ENCODE measurements at places on chromosomes 1 and 21.

DNA sequence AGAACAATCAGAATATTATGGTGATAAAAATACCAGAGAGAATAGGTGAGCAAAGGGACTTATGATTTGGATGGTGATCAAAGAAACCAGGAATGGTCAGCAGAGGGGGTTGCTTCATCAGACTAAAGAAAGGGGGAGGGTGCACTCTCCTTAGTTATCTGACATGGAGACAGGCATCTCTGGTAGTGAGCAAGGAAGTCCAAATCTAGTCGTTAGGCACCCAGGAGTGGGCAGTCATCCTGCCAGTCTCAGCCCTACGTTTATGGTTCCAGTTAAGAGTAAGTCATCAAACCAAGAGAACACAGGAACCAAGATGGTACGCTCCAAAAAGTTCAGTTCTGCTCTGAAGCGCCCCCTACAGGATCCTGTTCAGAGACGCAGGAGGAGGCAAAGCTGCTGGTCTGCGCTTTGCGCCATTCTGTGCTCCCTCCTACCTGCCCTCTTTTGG is 28.6 kb downstream of the EBNA1BP2 start:
- no peak for DNase-seq

DNA sequence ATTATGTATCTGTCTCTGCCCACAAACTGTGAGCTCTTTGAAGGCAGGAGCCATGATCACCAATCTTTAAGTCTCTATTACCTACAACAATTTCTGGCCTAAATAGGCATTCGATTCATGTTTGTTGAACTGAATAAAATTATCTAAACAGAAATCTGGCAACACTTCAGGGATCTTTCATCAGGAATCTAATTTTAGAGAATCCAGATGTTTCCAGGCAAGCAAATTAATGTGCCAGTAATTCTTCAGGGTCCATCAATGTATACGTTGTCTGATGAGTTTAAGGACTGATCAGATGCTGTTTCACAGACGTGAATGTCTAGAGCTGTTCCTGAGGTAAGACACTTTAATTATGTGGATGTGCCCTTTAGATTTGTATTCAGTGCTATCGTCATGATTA is 524.4 kb downstream of the PTPRC start:
- no peak for DNase-seq

- DNase-seq, result peak; percentile 91
These were observed 154.4 kb downstream of the PLPP3 start for GRCh38 chr1:56424744-56425493.

DNA sequence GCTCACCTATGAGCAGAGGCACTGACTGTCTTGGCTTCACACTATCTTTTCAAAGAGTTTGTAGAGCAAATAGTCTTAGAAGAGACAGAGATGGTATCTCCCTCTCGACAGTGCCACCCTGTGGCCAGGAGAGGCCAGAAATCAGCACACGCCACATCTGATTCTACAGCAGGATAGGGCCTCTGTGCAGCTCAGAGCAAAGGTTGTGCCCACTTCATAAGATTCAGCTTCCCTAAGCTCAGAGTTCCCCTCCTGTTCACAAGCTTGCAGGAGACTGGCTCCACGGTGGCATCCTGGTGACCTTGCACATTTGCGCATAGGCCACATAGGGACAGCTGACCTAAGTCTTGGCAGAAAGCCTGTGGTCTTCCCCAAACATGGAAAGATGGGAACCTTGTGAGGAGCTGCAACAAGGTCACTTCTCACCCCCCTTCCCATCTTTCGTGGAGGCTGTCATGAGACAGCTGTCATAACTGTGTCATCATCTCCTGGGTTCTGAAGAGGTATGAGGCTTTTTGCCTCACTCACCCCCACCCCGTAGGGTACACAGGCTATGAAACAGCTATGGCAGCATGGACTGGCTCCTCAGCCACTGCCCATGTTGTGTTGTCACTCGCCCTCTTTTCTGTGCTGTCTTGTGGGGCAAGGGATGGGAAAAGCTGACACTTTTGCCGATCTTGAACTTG is 3.0 kb downstream of the ITLN2 start:
- DNase-seq, result peak; percentile 69

- no peak for DNase-seq
These were observed 987 bp downstream of the DYNLT4 start for GRCh38 chr1:44806025-44806703.

DNA sequence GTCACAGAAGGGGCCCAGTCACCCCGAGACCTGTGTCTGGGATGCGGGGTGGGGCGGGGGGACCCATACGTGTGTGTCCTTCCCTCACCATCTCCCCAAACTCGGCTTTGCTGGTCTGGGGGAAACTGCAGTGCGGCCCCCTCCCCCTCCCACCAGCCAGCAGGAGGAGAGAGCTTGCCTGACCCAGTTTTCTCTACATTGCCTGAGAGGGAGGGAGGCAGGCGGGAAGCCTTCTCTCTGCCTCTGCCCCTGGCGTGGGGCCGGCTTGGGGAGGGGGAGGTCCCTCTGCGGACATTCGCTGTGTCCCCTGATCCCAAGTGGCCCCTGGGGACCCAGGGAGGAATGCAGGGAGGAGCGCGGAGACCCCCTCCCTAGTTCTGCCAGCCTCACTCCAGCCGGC is 3.9 kb downstream of the EPHA8 start:
- DNase-seq, result no peak

DNA sequence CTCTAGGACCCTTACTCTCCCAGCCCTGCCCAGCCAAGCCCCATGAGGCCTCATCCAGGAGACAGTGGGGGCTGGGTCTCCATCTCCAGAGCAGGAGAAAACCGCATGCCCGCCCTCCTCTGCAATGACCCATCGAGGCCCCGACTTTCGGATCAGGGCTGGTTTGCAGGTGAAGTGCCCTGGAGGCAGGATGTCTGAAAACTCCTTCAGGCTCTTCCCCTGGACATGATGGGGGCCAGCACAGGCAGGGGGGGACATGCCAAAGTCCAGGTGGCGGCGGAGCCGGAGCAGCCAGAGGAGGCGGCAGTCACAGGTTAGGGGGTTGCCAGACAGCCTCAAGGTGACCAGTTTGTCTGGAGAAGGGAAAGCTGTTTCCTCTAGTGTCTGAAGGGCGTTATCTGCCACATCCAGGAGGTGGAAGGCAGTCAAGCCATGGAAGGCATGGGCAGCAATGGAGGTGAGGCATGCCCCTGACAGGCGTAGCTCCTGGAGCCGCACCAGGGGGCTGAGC is 3.9 kb downstream of the LINGO4 start:
- no peak for DNase-seq

DNA sequence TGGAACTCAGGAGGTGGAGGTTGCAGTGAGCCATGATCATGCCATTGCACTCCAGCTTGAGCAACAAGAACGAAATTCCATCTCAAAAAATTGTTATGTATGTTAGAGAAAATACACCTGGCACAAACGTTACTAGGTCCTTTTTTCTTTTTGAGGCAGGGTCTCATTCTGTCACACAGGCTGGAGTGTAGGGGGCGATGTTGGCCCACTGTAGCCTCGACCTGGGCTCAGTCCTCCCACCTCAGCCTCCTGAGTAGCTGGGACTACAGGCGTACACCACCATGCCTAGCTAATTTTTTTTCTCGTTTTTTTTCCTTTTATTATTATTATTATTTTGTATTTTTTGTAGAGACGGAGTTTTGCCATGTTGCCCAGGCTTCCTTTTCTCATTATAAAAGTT is 4.4 kb downstream of the HAX1 start:
- no peak for DNase-seq

- DNase-seq, result no peak
These were observed 341.8 kb downstream of the NPHP4 start for GRCh38 chr1:5650283-5651026.

GRCh38 chr1:224188286-224188685 is 5.2 kb downstream of the DEGS1 start:
- DNase-seq, result no peak

DNA sequence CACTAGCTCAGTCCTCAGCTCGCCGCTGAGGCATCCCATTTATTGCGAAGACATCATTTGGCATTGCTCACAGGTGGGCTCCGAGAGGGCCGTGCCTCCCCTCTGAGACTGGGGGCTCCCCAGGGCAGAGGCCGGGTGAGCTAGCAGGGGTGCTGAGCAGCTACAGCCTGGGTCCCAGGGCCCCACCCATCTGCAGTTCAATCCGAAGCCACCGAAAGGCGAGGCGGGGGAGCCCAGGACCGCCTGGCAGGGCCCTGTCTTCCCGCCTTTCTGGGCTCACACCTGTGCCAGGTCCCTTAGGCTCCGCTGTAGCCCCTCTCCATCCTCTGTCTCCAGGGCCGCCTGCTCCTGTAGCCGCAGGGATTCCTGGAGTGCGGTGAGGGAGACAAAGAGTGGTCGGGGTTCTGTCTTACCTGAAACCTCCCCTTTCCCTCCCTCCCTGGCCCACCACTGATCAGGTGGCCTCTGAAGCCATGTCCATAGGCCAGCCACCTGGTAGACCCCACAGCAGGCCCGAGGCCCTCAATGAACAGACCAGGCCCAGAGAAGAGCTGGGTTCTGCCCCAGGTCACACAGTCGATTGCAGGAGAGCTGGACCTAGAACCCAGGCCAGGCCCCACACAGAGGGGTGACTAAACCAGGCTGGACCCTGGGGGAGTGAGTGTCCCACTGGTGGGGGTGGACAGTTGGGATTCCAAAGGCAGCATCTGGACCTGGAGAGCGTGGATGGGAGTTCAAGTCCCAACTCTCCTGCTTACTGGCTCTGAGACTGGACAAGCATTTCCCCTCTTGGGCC is 18.1 kb upstream of the NBPF1 start:
- no peak for DNase-seq

DNA sequence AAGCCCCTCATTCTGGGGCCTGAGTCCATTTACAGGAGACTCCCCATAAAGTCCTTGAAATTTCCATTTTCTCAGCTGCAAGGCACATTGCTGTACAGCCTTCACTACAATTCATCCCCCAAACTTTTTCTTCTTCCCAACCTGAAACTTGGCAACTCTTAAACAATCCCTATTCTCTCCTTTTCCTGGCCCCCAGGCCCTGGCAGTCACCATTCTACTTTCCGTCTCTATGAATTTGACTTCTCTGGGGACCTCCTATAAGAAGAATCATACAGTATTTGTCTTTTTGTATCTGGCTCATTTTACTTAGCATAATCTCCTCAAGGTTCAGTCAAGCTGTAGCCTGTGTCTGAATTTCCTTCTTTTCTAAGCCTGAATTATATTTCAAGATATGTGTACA is 332.9 kb downstream of the PCP4 start:
- no peak for DNase-seq

- DNase-seq, result no peak
These were observed 9.2 kb downstream of the LBR start for GRCh38 chr1:225418598-225418997.

DNA sequence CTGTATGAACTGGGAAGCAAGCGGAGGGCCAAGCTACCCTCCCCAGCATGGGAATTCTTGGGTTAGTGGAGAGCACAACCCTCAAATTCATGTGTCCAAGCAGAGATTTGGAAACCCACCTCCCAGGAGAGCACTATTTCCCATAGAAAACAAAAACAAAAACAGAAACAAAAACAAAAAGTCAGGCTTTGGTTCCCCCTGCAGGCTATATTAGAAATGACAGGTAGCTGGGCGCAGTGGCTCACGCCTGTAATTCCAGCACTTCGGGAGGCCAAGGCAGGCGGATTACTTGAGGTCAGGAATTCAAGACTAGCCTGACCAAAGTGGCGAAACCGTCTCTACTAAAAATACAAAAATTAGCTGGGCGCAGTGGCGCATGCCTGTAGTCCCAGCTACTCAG is 10.8 kb downstream of the MINDY1 start:
- peak; percentile 35 for DNase-seq

DNA sequence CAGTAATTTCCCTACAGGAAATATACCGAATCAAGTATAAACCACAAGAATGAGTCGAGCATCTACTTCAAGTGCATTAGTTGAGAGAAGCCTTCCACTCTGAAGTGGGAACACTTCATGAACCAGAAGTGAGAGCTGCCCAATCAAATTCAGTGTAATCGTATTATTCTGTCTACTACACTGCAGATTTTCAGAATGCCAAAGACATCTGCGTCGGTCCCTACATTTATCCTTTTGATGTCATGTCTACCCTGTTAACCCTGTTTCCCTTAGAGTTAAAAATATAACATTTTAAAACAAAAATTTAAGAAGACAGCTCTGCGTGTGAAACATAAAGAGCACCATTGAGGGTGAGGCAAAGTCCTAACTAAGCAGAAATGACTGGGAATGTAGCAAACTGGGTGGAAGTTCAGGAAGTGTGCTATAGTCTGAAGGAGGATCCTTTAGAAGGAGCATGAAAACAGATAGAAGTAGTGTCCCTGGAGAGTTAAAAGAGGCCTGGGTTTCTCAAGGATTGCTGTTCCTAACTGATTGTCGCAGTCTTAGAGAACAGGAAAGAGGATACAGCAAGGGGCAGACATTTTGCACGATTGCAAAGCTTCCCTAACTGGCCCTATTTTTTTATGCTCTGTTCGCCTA is 291.2 kb downstream of the PTPRC start:
- DNase-seq, result peak; percentile 77

DNA sequence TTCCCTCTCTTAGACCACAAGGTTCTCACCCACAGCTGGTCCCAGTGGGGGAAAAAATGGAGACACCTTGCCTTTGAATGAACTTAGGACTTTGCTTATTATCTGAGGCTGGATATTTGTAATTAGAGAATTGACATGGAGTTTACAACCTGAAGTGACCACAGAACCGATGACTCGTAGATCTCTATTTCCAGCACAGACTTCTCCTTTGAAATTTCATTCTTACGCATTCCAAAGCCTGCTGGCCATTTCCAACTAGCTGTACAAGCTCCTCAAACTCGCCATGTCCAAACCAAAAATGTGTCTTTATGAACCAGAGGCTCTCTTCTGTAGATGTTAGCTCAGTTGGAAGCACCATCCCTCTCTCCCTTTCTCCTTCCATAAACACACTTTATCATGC is 12.0 kb downstream of the RAB7B start:
- DNase-seq, result peak; percentile 36

DNA sequence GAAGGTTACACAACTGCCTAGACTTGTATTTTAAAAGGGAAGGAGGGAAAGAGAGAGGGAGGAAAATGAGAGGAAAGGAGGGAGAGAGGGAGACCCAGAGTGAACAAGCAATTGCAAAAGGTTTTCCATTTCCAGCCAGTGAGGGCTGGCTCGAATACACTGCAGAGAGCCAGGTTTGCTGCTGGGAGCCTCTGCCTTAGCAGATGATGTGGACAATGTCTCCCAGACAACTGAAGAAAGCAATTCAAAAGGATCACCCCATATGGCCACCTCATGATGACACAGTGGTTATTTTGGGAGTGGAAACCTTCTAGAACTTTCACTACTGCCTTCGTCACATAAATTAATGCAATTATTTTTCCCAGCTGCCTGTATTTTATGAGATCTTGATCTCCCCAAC is 86.4 kb downstream of the BCAR3 start:
- DNase-seq, result no peak

DNA sequence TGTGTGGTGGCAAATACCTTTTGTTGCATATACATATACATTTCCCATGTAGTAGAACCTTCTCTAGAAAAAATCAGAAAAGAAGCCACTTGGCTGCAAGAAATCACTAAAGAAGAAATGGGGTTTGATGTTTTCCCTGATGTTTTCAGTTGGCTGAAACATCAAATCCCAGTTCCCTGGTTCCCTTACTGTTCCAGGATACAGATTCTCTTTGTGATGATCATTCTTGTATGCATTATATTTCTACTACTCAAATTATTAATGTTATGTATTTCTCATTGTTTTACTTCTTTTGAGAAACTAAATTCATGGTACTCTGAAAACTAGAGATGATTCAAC is 7.6 kb downstream of the RNU1-2 start:
- no peak for DNase-seq

GRCh38 chr1:220696863-220697231 is 6.7 kb downstream of the C1orf115 start:
- DNase-seq, result no peak

All from inflammatory macrophage treated with lipopolysaccharide for 4 hours (primary cell).